AG04449 (cell line): ENCODE measurements at places on chromosomes 12 and 14.

- DNase-seq: no peak
These were observed 55.5 kb upstream of the DYRK2 start for GRCh38 chr12:67593041-67593440.

DNA sequence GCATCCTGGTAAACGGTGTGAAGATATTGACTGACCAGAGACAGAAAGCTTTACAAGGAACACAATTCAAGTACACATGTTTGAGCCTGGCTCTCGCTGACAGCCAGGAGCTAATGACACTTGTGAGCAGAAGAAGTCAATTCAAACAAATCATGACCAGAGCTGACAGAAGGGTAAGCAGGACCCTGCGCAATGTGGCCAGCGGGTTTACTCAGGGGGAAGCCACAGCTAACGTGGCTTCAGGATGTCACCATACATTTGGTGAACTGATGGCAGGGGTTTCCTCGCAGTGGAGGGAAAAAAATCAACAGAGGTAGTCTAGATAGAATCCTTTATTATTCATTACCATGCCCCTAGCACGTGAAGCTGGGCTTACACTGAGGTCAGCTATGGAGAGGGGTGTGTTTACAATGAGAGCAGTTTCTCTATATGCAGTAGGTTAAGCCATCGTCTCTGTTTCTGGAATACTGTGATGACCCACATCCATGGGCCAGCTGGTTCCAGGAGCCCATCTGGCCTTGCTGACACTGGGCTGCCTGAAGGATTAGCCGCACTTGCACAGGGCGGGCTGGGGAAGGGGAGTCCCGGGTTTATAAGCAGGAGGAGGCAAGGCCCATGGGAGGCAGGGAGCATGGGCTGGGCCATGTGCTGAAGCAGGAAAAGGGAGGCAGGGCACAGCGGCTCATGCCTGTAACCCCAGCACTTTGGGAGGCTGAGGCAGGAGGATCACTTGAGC is 198.2 kb upstream of the PRMT8 start:
- DNase-seq: no peak

DNA sequence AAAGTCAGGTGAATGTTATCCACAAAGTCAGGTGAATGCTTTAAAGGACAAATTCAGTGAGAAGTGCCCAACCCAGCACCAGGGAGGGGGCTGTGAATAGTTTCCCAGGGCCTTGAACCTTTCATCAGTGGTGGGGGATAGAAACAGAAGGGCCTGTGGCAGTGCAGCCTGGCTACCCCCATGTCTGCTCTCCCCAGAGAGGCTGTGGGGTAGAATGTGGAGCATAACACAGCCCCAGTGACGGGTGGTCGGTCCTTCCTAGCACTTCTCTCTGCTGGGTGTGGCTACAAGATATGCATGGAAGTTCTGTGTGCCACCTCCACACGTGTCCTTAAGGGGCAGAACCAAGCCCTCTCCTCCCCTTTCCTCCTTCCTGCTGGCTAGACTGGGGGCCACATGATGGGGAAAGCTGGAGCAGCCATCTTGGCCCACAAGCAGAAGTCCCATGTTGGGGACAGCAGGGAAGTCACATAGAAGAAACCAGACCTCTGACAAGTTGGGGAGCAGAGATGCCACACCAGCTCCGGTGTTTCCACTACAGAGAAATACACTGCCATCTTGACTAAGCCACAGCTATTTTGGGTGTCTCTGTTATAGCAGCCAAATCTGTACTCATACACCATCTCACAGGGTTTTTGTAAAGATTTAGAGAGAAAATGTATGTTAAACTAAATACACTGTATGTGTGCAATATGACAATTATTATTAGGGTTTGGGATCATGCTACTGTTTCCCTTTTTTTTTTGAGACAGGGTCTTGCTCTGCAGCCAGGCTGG is 17.0 kb downstream of the RITA1 start:
- no peak for DNase-seq

- no peak for DNase-seq
These were observed 26.5 kb downstream of the BCL7A start for GRCh38 chr12:122048151-122048550.

DNA sequence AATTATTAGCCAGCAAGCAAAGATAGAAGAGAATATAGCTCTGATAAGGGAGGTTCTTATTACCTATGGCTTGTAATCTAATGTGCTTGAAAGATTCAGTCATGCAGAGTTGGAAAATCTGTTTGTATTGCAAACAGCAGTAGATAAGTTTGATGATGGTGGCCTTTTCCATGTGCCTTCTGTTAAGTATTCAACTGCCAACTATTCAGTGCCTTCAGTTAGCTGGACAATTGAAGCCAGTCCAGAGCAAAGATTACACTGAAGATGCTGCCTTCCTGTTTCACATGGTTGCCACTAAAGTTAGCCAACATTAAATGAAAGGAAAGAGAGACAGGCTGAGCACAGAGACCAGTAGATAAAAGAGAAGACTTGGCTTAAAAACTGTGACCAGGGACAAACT is 92.7 kb upstream of the SLC38A2 start:
- DNase-seq: no peak

DNA sequence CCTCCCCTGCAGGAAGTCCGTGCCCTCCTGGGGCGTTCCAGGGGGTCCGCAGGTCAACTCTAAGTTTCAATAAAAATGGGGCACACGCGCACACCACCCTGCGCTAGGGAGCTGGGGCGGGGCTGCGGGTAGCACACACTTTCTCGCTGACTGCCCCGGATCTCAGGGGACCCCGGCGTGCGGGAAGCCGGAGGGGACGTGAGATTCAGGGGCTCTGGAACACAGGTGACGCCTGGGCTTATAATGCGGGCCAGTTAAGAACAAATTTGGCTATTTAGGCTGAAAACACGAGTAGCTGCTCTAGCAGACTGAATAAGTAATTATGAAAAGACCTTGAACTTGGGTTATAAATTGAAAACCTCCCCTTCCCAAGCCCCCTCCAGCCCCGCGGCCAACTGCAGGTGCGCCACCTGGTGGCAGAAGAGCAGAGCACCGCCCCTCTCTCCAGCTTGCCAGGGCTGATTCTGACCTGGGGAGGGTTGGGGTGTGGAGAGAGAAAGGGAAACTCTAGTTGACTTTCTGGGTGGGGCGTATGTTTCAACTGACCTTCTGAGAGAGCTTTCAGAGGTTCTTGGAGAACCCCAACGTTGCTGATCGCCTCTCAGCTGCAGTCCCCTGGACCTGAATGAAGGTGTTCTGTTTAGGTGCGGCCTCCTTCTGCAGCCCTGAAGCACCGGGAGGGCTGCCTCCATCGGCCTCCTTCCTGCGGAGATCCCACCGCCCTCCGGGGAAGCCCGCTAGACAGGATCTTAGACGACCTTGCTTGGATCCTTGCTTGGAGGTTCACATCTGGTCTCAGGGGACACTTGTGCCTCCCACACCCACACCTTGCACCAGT is 118.4 kb upstream of the EVL start:
- DNase-seq: no peak

DNA sequence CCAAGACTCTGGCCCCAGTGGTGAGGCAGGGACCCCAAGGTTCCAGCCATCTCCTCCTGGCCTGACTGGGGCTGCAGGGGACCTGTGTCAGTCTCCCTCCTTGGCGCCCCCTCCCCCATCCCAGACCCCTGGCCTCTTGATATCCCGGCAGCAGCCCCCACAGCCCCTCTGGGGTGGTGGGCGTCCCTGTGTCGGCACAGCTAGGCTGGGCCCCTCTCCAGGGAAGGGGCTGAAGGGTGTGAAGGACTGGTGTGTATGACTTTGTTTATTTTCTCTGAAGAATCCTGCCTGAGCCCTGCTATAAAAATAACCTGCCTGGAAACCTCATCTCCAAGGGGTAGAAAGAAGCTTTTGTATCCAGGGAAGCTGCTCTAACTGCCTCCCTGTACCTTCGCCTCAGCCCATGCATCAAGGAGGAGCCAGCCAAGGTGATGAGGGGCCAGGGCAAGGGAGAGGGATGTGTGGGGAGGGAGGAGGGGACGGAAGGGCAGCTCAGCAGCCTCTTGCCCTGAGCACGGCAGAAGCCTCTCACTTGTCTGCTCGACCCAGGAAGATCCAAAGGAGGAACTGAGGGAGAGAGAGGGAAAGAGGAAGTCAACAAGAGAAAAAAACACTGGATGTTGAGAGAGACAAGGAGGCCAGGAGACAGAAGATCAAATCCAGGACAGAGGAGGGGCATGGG is 25.4 kb upstream of the COL2A1 start:
- no peak for DNase-seq

DNA sequence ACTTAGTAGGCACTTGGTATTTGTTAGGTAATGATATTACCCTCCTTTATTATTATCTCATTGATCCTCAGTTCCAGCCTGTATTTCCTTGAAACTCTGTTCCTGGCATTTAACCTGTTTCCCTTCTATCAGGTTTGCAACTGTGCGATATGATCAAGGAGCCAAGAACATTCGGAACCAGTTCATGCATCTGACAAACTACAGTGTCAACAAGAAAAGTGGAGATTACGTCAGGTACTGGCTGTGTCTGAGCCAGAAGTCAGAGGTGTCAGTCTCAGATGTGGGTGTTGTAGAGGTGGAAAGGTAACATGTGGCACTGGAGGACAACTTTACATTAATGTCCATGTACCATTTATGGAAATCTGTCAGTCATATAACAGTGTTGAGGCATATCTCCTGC is 56.7 kb downstream of the TTLL5 start:
- DNase-seq: no peak

GRCh38 chr14:30115756-30116155 is 188.1 kb upstream of the PRKD1 start:
- DNase-seq: no peak

DNA sequence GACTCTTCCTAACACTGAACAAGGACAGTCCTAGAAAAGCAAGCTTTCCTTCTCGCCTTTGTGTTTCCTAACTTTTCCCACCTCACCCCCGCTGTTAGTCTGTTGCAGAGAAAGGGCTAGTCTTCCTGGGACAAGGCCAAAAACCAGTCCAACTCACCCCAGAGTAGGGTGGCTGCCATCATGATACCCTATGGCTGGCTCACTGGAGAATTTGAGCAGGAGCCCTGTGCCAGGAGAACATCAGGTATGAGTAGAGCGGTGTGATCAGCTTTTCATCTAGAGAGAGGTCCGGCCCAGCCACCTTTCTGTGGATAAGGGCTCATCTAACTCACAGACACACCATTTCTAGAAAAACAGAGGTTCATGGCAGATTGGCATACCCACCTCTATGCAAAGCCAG is 16.7 kb upstream of the ZFP36L1 start:
- DNase-seq: no peak

GRCh38 chr12:116498471-116498870 is 60.7 kb upstream of the MAP1LC3B2 start:
- no peak for DNase-seq

DNA sequence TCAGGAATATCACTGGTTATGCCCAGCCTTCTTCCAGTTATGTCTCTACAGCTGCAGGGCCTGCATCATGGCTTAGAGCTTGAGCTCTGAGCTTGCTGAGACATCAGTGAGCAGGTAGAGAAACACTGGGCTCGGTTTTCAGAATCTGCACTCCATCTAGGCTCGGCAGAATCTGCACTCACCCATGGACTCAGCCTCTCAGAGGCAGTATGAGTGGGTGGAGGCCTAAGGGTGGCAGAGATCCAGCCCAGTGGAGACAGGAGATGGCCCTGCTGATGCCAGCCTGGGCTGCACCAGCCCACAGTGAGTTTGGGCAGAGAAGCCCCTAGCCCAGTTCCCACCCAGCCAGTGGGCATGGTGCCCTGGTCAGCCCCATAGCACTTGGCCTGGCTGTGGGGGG is 12.8 kb downstream of the KRT80 start:
- no peak for DNase-seq

GRCh38 chr12:27467641-27468040 is 21.1 kb downstream of the SMCO2 start:
- DNase-seq: no peak

GRCh38 chr12:41653386-41654326 is 465.5 kb downstream of the PDZRN4 start:
- no peak for DNase-seq

GRCh38 chr12:32843528-32844095 is 53.0 kb downstream of the PKP2 start:
- no peak for DNase-seq

GRCh38 chr12:93469386-93469785 is 2.1 kb downstream of the MRPL42 start:
- DNase-seq: no peak

DNA sequence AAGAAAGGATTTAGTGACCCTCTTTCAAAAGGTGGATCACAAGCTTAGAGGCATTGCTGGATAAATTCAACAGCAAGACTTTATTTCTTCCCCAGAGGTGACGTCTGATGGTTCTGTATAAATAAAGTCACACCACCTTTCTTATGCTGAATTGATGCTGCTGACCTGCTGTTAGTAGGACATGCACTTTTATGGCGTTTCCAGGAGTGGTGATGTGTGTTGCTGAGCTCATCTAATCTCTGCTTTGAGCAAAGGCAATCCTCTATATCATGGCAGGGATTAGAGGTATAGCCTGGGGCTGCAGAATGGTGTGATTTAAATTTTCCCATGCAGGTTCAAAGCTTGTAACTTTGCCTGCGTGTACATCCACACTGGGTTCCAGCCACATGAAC is 94.9 kb downstream of the ETV6 start:
- no peak for DNase-seq

- DNase-seq: no peak
These were observed 212.3 kb downstream of the PPFIA2 start for GRCh38 chr12:81546811-81547210.

GRCh38 chr12:51395283-51396230 is 4.4 kb upstream of the GALNT6 start:
- DNase-seq: no peak

DNA sequence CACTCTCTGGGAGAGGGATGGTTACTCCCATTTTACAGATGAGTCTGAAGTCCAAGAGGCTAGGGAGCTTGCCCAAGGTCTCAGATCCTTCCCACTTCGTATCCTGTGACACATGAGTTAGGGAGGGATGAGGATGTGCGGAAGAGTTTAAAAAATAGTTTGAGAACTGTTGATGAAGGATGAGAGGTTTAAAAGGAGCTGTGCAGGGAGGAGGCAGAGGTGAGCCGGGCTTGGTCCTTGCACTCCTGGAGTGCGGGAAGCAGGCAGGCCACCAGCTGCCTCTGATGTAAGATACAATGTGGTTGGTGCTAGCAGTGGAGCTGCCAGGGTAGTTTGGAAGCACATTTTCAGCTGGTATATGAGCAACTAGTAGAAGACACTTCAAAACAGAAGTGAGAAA is 46.5 kb downstream of the TSPAN9 start:
- no peak for DNase-seq

GRCh38 chr12:121933522-121934308 is 15.3 kb downstream of the CFAP251 start:
- DNase-seq: no peak

- DNase-seq: no peak
These were observed 2.1 kb upstream of the ATXN7L3B start for GRCh38 chr12:74535536-74535935.

DNA sequence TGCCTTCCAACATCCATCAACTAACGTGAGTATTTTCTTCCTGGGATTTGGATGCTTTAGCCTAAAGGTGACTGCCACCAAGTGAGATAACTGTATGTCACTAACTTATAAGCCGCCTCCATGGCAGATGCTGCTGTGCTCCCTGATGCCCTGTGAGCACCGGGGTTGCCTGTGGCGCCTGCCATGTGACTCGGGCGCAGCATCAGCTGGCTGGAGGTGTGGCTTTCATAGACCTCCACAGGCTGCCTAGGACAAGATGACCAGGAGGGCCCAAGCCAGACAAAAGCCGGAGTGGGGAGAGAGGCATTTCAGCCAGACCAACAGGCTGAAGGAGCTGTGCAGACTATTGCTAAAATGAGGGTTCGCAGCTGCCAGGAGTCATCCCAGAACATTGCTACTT is 55.7 kb downstream of the ANAPC7 start:
- no peak for DNase-seq

GRCh38 chr14:48914921-48915320 is 671.3 kb downstream of the RPS29 start:
- DNase-seq: no peak
